ENCODE measurements at places on chromosomes 7 and 10.
A peak's percentile ranks its signal among the peaks of the same experiment; 100 is the strongest.

DNA sequence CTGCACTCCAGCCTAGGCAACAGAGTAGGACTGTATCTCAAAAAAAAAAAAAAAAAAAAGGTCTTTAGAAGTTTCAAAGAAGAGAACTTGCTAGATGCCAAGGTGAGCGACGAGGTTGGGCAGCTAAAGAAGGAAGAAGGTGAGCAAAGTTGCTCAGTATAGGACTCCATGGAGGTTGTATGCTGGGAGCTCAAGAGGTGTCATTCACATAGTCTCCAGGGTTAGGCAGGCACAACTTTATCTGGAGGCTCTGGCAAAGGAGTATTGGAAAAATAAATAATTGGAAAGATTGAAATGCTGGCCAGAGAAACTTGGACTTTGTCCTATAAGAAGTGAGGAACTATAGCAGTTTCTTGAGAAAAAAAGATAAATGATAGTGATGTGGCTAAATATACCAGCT is 74.5 kb downstream of the NRF1 start:
- DNase-seq, result no peak

GRCh38 chr7:252981-253380 is 37.0 kb upstream of the FOXL3 start:
- no peak for DNase-seq

GRCh38 chr7:99621271-99621670 is 4.5 kb downstream of the ZSCAN25 start:
- no peak for DNase-seq

- no peak for DNase-seq
These were observed 588.8 kb downstream of the INHBA start for GRCh38 chr7:41114131-41114530.

- no peak for DNase-seq
These were observed 6.0 kb downstream of the ACADSB start for GRCh38 chr10:123014772-123015171.

DNA sequence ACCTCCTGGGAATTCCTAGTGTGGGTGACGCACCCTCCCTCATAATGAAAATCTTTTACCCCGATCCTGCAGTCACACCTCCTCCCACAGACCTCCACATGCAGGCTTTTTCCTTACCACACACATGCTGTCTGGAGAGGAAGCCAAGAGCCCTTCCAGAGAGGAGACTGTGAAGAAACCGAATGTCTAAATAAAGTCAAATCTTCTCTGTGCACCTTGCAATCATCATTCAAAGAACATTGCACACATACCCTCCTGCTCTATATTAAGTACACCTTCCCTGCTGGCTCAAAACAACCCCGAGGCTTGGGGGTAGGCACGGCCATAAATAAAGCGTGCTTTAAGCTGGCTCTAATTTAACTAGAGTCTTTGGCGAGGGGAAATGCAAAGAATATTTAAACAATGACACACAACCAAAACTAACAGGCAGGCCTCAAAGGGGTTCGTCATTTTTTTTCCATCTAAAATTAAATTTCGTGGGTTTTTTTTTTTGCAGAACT is 34.9 kb downstream of the CALML3 start:
- no peak for DNase-seq

GRCh38 chr7:140079121-140079536 is 16.4 kb upstream of the PARP12 start:
- DNase-seq, result no peak

GRCh38 chr7:72030994-72031667 is 381.0 kb downstream of the CALN1 start:
- no peak for DNase-seq

GRCh38 chr7:31775556-31775955 is 88.5 kb downstream of the PPP1R17 start:
- DNase-seq, result no peak

DNA sequence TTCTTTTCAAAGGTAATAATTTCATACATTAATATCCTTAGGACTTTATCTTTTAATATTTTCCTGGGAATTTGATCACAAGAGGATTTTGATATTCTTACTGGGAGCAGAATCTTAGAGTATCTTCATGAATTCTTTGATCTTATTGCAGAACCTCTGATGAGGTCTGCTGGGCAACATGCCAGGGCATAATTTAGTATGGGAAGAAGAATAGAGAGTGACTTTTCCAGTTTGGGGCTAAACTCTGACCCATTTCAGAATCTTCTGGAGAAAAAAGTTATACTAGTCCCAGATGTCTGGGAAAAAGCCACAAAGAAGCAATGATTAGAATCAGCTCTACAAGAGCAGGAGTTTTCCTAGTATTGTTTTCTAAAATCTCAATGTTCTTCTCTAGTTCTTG is 28.0 kb upstream of the RSU1 start:
- no peak for DNase-seq

DNA sequence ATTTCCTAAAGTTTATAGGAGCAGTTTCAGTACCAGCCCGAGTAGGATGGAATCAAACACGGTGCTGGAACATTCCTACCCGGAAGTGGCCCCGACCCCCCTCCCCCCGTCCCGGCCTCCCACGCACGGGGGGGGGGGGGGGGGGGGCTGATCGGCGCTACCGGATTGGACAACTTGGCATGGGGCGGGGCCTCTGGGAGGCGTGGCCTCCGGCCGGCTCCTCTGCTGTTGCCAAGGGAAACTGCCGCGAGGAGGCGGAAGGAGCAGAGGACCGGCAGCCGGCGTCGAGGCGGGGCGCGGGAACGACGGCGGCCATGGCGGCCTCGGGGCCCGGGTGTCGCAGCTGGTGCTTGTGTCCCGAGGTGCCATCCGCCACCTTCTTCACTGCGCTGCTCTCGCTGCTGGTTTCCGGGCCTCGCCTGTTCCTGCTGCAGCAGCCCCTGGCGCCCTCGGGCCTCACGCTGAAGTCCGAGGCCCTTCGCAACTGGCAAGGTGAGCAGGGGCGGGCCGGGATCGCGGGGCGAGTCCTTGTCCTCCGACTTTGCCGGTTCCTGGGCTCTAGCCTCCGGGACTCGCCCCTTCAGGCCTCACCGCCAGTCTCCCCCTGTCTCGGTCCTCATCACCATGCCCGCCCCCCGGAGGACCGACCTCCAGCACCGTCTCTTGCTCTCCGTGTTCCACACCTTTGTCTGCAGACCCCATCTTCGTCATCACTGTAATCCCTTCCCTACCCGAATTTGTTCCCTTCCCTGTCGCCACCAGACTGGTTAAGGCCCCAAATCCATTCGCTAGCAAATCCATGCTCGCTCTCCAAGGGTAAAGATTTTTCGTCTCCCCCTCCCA is at the start of gene RHBDD2:
RHBDD2 (plus strand) TSS at position 266 of the 843 bp plus-strand sequence; CDS start at position 315, 49 bp downstream.
- peak; percentile 85 for DNase-seq

- no peak for DNase-seq
These were observed 114.9 kb upstream of the FAM3C start for GRCh38 chr7:121510858-121511482.

DNA sequence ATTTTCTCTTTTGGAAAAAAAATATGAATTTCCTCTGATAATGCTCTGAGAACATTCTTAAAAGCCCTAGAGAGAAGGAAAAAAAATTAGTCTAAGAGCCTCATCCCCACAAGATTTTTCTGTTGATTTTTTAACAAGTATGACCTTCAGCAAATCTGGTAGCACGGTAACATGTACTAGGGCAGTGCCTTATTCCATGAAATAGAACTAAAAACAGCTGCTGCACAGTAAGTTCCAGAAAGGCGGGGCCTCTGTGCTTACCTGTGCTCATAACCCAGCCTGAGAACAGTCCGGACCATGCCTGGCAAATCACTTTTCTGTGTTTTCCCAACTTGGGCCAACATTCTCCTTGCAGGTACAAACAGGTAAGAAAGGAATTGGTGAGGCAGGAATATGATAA is 519.1 kb upstream of the AKR1E2 start:
- DNase-seq, result no peak

GRCh38 chr7:29839302-29839701 is 33.0 kb downstream of the WIPF3 start:
- no peak for DNase-seq

DNA sequence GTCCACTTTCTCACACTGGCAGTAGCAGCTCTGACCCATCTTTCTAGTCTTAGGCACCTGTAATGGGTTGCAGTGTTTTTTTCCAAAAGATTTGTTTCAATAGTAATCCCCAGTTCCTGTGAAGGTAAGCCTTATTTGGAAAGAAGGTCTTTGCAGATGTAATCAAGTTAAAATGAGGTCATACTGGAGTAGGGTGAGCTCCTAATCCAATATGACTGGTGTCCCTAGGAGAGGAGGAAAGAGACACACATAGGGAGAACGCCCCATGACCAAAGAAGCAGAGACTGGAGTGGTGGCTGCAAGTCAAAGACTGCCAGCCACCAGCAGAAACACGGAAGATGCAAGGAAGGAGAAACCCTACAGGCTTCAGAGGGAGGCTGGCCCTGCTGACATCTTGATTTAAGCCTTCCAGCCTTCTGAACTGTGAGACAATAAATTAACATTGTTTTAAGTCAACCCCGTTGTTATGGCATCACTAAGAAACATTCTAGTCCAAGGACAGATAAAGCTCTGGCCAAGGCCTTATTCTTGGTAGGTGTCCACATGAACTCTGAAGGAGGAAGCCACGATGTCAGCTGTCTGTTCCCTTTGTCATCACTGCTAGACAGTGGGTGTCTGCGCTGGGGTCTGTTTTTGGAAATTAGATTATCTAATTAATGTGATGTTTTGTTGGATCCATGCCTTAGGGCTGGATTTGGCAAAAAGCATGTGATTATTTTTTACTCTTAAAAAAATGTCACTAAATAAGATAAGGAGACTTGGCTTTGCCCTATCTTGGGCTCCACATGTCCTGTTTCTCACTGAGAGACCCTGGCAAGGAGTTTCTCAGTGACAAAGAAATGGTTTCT is 214.9 kb downstream of the KCNMA1 start:
- DNase-seq, result no peak

- DNase-seq, result no peak
These were observed 217.3 kb downstream of the RPS24 start for GRCh38 chr10:78251016-78251385.

- no peak for DNase-seq
These were observed 825 bp downstream of the TMEM176A start for GRCh38 chr7:150801242-150801945.

DNA sequence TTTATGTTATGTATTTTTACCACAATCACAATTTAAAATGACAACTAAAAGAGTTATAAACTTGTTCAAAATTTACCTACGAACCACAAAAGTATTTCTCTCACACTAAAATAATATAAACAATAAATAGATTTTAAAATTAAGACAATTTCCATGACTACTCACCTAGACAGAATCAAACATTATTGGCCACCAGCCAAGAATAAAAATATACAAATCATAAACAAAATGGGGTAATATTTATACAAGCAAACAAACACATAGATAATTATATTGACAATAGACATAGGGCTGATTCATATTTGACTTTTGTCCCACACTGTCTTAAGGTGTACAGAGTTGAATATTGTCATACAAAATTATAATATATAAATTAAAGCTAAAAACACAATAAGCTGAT is 119.6 kb upstream of the ZNF92 start:
- no peak for DNase-seq

GRCh38 chr10:86226016-86226415 is 140.6 kb downstream of the GRID1 start:
- DNase-seq, result no peak

DNA sequence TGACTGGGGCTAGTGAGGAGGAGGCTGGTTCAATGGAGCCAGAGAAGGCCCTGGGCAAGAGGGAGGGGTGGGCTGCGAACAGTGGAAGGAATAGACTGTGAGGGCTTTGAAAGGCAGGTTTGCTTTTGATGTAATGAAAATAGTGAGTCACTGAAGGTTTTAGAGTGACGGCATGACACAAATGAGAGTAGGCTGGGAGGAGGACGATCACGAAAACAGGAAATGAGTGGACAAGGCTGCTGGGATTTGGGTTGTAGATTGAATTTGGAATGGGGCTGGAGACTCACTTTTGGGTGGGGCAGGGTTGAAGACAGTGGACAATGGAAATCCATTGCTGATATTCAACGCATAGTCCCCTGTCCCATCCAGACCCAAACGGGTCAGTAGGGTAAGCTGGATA is 139.6 kb downstream of the CDH23 start:
- DNase-seq, result no peak

GRCh38 chr7:4702961-4703512 is 20.9 kb downstream of the FOXK1 start:
- no peak for DNase-seq

DNA sequence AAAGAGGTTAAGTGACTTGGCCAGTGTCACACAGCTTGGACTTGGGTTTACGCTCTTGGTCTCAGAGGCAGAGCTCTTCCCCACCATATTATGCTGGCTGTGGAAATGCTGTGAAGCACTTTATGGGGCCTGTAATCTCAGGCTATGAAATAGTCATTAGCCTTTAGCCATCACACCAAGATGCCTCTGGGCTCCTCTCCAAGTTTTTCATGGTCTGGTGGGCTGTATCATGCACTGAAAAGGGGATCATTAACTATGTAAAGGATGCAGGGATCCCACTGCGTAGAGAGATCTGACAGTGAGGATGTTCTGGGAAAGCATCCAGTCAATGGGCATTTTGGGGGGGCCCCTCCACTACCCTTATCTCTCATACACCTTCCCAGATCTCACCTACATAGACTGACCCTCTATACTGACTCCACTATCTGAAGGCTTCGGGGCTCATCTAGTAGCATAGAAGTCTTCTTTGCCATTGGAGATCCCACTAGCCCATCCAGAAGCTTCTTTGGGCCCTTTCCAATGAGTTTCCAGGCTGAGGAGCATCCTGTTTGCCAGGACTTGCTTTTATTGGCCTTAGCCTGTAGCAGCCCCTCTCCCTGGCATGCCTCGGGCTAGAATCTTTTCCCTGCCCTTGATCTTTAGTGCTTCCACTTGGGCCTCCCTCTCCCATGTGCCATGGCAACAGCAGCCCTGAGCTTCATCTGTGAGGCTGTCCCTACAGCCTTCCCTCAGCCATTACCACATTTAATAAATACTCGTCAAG is 19.6 kb downstream of the FRMPD2 start:
- no peak for DNase-seq

DNA sequence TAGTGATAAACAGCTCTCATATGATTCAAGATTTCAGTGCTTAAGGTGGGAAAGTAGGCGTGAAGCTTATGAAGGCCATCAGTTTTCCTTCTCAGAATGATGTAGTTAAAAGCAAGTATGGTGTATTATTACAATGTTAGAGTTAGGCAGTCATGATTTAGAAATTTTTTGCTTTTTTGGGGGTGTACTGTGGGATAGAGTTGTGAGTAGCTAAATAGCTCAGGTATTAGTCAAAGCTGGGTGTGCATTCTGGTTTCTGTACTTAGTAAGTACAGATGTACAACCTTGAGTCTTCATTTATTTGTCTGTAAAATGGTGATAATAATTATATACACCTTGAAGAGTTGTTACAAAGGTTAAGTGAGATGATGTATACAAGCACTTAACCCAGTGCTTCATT is 52.2 kb downstream of the R3HCC1L start:
- no peak for DNase-seq

- no peak for DNase-seq
These were observed at the start of gene CACNA2D1 for GRCh38 chr7:82443547-82444219. TSS of gene CACNA2D1 (minus strand) at chr7:82443777.

DNA sequence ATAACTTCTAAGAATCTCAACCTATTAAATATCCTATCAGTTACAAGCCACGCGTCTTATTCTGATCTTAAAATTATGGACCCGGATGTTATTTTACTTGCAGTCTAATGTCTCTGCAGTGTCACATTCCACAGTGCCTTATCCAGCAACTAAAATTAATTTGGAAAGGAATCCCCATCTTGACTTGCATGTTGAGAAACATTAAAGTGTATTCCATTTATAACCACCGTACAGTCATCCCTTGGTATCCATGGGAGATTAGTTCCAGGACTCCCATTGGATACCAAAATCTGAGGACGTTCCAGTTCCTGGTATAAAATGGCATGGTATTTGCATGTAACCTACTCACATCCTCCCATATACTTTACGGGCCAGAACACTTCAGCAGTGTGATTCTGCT is 194.7 kb downstream of the ARHGAP21 start:
- no peak for DNase-seq
